NCI-H2029 treated with DMSO at 0.1 percent for 48 hours (cell line): ENCODE measurements at places on chromosomes 1 and 21.

- peak; percentile 18 for DNase-seq
These were observed 392.8 kb upstream of the CAMK1G start for GRCh38 chr1:209190591-209191261.

- peak; percentile 22 for DNase-seq
These were observed 34.0 kb downstream of the FH start for GRCh38 chr1:241485554-241485992.

- no peak for DNase-seq
These were observed 26.1 kb downstream of the SLC1A7 start for GRCh38 chr1:53116307-53116810.

DNA sequence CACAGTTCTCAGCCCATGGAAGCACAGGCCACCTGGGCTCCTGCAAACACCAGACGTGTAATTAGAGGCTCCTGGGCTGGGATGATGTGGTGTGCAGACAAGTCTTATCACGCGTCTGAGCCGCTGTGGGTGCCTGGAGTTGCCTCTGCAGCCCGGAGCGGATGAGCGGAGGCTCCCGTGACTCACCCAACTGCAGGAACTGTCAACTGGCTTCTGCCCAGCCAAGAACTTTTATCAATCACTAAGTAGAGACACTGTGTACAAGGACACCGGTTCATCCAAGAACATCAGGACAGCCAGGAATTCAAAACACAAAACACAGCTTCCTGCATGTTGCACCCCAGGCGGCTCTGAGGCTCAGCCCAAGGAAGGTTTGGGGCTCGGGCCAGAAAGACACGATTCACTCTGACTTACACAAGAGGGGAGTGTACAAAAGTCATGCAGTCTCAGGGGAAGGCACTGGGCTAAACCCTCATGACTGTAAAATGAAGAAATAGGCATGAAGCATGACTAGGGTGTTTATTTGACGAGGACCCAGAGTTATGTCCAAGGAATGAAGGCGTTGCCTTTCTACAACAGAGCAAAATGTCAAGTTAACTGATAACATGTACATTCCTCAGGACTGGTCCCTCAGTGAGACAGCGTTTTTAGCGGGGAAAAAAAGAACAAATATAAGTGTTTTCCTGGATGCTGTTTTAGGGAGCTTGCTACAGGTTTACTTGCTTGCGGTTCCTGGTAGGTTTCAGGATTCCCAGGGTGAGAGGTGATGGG lies 21.1 kb downstream of the ERRFI1 start:
- DNase-seq: no peak

DNA sequence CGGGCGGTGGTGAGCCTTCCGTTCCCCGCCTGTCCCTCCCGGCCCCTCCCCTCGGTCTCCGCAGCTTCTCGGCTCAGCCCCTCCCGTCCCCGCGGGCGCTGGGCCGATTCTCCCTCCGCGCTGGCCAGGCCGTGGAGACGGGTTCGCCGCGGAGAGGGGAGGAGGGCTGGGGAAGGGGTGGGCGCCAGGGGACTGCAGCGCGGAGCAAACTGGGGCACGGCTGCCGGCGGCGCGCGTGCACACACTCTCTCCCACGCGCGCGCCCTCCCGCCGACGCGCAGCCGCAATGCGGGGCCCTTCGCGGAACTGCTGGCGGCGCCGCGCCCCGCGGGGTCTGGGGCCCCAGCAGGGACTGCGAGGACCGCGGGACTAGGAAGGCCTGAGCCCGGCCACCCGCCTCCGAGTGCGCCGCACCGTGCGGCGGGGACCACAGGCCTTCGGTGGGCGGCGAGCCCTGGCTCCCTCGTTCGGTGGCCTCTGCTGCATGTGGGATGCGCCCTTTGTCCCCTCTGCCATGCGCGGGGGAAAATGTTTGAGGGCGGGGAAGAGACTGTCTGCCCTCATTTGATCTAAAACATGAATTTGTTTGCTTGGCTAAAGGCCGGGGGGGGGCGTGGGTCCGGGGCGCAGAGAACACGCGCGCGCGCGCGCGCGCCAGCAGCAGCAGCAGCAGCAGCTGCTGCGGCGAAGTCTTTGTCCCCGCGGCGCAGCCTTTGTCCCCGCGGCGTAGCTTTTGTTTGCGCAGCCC lies 90.7 kb upstream of the VAMP3 start:
- DNase-seq: no peak

DNA sequence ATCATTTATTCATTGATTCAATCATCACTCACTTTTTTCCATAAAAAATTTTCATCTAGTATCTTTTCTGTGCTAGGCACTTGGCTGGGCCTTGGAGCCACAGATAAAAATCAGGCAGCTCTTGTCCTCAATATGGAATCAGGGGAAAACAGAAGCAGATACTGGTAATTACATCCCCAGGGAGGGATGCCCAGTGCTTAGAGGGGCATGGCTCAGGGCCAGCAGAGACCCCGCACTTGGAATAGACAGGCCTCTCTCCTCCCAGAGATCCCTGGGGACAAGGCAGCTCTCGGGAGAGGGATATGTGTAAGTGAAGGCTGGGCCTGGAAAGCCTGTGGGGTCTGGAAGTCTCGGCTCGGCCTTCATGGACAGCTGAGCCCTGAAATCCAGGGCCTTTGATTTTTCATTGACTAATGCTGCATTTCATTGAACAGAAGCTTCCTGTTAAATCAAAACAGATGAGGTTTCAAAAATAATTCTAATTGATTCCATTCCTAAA lies 180.4 kb downstream of the FOXD2 start:
- no peak for DNase-seq

DNA sequence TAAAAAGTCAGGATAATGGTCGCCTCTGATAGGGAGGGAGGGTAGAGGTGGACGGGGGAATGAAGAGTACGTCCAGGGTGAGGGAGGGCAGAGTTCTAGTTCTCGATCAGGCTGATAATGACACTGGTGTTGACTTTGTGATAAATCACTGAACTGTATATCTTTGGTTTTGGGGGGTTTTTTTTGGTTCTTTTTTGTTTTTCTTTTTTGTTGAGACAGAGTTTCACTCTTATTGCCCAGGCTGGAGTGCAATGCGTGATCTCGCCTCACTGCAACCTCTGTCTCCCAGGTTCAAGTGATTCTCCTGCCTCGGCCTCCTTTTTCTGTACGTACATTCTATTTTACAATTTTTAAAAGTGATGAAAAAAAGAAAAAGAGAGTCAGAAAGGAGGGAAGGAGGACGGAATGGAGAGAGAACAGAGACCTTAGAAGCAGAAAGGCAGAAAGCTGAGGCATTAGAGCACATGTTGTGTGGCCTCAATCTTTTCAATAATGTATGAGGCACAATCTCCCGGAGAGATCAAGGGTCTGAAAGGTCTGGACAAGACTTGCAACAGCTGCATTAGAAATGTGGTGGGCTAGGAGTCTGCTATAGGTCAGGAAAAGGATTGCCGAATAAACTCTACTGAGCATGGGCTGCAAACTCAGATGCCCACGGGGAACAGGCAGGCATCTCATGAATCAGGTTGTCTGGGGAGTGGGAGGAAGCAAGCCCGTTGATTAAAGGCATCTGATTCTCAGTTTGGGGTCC lies 174.8 kb downstream of the TOMM20 start:
- no peak for DNase-seq

DNA sequence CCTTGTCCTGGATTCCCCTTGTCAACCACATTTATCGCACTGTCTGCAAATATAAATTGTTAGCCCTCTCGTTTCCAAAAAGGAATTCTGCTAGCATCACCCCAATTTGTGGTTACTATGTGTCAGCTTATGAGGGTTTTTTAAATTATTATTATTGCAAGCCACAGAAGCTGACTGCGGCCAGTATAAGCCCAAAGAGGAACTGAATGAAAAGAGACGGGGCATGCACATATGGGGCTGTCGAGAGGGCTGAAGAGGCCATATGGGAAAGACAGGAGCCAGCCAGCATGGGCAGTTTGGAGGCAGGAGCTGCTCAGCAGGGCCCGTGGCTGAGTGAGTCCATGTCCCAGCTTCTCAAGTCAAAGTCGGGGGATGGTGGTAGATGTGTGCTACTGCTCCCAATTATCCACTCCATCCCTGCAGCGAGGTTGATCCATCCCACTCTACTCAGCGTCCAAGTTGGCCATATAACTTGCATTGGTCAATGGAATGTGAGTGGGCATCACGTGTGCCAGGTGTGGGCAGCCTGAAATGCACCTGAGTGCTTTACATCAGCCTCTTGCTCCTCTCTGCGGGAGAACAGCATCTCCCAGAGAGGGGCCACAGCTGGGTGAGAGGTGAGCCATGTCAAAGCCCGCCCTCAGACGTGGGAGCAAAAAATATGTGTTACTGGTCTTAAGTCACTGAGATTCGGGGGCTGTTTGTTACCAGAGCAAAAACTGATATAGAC lies 37.6 kb upstream of the LDLRAP1 start:
- DNase-seq: no peak

DNA sequence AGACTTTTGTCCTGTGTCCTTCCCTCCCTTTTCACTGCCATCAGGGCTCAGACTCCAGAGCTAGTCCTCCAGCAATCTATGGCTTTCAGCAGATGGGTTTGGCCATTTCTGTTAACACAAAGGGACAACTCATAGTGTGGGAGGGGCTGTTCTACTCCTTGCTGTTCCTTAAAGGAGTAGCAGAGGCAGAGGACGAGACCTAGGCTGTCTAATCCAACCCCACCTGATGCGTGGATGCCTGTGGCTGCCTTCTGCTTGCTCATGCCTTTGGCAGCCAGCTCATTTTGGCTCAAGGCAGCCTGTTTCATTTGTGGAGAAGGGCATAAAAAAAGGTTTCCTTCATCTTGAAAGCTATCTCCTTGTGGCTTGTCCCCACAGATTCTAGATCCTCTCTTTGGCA lies 27.0 kb downstream of the MFSD2A start:
- no peak for DNase-seq

DNA sequence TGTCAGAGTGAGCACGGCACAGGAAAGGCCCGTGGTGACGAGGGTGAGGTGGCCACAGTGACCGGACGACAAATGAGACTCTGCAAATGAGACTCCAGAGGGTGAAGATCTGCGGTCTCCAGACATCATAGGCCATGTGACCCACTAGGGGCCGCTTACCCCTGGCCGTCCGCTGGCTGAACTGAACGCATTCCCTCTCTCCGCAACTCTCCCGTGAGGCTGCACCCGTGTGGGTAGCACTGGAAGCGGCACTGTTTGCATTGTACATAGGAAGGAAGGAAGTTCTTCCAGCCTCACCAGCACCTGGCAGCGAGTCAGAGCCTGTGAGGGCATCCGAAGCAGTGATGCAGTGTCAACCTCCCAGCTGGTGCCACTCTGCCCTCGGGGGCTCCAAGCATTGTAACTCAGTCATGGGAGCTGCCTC lies 23.6 kb upstream of the SPSB1 start:
- no peak for DNase-seq

DNA sequence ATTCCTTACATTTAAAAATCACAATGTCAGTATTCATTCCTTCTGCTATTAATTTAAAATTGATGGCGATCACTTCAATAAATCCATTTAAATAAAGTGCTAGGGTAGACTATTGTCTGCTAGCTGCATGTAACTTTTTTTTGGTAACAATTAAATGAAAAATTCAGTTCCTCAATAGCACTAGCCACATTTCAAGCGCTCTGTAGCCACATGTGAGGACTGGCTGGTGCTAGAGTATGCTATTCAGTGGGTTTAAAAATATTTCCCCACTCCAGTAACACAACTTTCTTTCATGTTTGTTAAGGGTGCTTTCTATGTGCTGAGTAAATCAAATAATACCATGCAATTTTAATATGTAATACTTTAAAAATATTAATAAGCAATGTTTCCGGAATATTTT lies 108.2 kb downstream of the LTN1 start:
- DNase-seq: no peak

- no peak for DNase-seq
These were observed 1.3 kb downstream of the ZBTB7B start for GRCh38 chr1:155003766-155004351.

DNA sequence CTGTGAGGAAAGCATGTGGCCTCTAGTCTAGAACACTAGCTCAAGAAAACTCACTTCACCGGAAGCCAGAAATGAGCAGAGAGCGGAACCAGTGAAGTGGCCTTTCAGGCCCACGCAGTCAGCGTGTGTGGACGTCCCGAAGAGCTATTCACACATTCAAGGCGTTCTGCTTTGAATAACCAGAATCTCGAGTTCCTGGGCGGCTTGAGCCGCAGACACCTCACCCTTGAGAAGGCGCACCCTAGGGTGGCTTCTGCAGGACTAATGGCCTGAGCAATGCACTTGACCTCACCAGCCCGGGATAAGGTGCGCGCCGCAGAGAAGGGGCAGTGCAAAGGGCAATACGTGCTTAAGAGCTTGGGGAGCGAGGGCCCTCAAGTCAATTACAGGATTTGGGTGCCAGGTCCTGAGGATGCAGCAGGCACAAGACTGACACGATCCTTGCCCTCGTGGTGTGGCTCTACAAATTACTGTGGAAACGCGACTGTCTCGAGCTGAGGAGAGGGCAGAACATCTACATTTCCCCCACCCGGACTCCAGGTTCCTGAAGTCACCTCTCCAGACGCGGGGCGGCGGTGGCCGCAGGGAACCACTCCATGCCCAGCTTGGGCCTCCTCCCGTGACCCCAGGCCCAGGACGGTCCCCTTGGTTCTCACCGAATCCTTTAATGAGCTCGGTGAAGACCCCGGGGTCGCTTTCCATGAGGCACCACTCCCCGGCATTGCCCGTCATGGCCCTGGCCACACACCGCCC lies 455 bp downstream of the UCHL5 start:
- DNase-seq: no peak

- no peak for DNase-seq
These were observed 51.8 kb downstream of the ADARB1 start for GRCh38 chr21:45126204-45126626.

GRCh38 chr1:36911561-36912364 lies 122.6 kb downstream of the GRIK3 start:
- no peak for DNase-seq

DNA sequence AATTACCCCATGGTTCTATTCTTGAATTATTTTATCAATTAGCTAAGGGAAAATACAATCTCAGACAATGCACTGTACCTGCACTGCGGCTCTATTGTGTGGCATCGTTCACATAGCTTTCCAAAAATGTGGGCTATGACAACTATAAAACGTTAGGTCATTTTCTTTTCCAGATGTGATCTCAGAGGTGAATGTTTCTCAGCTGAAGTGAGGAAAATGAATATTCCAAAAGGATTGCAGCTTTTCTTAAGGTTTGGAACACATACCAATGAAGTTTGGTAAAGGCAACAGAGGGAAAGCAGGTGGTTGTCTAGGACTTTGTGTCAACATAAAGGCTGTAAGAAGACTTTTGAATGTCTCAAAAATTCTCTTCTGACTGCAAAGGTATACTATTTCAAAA lies 105.5 kb downstream of the NRIP1 start:
- DNase-seq: no peak

DNA sequence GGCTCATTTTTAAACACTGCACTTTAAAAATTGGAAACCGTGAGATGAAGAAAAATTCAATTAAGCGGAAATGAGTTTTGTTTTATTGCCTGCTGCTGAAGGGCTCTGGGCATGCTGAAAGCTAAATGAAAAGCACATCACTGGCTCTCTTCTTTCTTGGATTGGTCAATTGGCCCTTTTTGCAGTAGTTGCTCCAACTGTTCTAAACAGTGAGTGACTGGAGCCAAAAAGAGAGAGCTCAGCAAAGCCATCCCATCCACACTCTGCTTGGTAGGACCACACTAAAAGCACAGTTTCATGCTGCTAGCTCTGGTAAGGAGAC lies 48.1 kb downstream of the LHX4 start:
- DNase-seq: no peak

- DNase-seq: no peak
These were observed 7.9 kb upstream of the IER5 start for GRCh38 chr1:181080556-181080955.
